ENCODE measurements at places on chromosomes 1 and 21.
A peak's percentile ranks its signal among the peaks of the same experiment; 100 is the strongest.

DNA sequence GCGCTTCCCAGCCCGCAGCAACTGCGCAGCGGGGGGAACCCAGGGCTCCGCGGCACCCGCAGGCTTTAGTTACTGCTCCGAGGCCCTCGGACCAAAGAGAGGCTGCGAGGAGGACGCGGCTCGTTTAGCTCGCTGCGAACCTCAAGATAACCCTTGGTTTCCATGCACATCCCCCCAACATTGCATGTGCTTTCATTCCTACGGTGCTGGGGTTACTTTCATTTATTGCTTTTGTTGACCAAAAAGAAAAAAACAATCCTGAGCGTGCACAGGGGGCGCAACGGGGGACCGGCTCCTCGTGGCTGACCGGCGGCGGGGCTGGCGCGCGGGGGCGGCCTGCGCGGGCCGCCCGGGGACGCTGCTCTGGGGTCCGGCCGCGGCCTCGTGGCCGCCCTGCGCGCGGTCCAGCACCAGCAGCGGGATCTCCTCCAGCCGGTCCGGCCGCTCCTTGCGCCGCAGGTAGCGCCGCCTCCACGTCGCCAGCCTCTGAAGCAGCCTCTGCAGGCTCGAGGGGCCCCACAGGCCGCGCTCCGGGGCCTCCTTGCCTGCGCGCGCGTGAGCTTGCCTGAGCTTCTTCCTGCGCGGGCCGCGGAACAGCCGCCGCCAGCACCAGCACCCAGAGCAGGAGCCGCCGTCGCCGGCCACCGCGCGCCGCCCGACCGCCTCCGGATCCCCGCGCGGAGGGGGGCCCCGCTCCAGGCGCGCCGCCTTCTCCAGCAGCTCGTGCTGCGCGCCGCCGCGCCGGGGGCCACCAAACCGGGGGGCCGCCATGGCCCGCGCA lies 77.4 kb downstream of the DESI2 start:
- peak; percentile 52 for DNase-seq

GRCh38 chr1:203508463-203509073 lies 14.6 kb downstream of the OPTC start:
- no peak for DNase-seq

GRCh38 chr1:109649491-109649914 lies 6.4 kb upstream of the GSTM4 start:
- DNase-seq, result no peak

- no peak for DNase-seq
Measured at GRCh38 chr1:41700986-41701535, 216.6 kb upstream of the EDN2 start.

DNA sequence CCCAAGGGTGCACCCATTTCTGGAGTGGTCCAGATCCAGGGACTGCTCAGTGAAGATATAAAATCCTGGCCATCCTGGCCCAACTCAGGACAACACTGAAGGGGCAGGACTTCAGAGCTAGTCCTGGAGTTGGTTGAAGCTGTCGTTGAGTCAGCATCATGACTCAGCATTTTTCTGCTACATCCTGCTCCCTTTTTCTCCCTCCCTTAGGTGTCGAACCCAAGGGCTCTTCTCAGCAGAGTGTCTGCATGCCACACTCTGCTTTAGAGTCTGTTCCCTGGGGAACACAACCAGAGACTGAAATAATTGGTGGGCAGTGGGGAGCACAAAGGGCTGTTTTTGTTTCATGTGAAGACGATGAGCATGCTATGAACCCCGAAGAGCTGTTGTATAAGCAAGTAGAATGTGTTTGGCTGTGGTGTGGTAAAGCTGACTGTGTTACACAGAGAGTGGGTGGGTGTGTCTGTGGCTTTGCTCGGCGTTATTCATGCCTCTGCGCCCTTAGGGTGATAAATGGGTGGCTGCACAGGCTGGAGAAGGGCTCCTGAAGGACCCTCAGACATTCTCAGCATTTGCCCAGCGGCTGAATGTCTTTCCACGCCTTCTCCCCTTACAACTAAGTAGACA lies 167.2 kb downstream of the CYYR1 start:
- DNase-seq, result no peak

- no peak for DNase-seq
Measured at GRCh38 chr1:101131239-101131843, 105.5 kb upstream of the S1PR1 start.

DNA sequence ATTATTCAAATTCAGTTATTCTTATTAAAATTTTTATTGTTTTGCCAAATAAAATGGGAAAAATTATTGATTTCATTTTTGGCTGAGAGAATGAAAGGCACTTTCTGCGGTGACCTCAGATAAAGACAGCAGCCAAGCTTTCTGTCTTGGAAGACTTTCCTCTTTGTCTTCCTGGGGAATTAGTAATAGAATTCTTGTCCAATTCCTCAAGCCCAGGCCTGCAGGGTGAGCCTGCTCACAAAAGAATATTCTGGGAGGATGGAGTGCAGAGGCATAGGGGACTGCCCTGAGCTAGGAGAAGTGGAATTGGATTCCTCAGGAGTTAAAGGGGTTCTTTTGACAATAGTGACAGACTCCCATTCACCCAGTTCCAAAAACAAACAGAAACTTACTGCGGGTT lies 614.5 kb upstream of the ADGRL2 start:
- DNase-seq, result no peak

DNA sequence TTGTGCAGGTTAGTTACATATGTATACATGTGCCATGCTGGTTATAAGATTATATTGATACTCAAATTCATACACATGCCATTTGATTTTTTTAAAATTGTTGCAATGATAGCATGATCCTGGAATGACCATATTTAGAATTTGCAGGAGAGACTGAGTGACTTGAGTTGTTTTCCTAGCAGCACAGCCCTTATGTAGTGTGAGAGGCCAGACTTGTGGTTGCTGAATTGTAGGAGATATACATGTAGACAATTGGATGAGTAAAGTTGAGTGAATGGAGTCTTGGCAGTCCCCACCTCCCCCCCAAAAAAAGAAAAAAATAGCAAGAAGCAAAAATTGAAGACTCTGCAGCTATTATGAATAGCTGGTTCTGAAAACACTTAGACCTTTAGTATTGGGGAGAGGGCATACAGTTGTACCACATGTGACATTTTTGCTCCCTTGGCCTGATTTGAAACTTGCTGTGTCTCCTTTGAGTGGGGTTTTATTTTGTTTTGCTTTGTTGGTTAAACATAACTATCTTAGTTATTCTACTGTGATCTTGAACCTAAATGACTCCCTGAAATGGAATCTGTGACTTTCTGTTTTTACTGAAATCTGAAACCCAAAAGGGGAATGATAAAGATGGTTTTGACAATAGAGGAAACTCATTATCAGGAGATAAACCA lies 280.3 kb downstream of the HMCN1 start:
- no peak for DNase-seq

- no peak for DNase-seq
Measured at GRCh38 chr21:45882645-45883044, 98.9 kb upstream of the COL6A1 start.

DNA sequence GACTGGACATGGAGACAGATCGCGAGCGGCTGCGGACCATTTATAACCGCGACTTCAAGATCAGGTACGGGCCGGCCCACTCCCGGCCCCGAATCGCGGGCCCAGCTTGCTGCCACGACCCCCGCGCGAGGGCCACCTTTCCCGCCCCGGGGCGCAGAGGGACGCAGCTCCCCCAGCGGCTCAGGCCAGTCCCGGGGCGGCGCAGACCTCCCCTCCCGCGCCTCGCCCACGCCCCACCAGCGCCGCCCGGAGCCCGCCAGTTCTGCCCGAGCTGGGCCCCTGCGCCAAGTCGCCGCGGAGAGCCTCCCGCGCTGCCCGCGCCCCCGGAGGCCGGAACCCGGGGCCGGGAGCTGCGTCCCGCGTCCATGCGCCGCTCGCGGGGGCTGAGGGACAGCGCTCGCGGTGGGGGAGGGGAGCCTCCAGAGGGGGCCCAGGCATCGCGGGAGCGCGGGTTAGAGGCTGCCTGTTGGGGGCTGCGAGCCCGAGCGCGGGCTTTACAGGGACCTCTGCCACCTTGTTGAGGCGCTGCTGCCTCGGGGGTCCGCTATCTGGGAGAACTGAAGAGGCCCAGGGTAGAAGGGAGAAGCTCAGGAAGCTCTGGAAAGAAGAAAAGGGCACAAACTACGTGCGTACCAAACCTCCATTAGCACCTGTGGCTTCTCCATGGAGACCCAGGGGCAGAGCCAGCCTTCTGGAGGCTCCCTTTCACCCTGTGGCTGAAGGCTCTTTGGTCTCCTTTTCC lies 698 bp downstream of the MOV10 start:
- peak; percentile 32 for DNase-seq

- no peak for DNase-seq
Measured at GRCh38 chr1:154263465-154264332, 8.7 kb upstream of the HAX1 start.

- no peak for DNase-seq
Measured at GRCh38 chr1:30798389-30799232, 41.0 kb upstream of the LAPTM5 start.

GRCh38 chr21:46161633-46162592 lies 6.5 kb upstream of the FTCD start:
- no peak for DNase-seq

GRCh38 chr1:198462365-198463019 lies 78.0 kb downstream of the ATP6V1G3 start:
- no peak for DNase-seq

DNA sequence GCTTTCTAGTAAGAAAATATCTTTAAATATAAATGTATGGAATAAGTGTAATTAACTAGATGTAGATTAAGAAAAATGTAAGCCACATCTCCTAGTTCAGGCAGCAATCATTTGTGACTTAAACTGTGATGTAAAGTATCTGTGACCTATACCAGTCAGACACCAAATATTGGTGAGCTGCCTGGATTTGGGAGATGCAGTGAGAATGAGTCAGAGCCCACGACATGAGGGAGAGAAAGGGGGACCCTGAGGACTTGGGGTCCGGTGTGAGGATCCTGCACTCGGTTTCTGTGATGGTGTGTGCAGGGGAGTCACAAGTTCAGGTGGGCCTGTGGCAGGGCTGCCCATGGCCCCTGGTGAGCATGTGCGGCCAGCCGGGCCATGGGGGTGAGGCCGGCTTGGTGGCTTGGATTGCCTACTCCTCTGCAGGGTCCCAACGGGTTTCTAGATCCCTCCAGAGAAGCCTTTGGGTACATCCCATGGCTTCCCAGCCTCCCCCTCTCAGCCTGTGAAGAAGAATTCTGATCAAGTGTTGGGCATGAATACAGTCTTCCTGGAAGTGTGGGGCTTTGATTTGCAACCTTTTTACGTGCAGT lies 19.0 kb upstream of the ABCG1 start:
- DNase-seq, result no peak

DNA sequence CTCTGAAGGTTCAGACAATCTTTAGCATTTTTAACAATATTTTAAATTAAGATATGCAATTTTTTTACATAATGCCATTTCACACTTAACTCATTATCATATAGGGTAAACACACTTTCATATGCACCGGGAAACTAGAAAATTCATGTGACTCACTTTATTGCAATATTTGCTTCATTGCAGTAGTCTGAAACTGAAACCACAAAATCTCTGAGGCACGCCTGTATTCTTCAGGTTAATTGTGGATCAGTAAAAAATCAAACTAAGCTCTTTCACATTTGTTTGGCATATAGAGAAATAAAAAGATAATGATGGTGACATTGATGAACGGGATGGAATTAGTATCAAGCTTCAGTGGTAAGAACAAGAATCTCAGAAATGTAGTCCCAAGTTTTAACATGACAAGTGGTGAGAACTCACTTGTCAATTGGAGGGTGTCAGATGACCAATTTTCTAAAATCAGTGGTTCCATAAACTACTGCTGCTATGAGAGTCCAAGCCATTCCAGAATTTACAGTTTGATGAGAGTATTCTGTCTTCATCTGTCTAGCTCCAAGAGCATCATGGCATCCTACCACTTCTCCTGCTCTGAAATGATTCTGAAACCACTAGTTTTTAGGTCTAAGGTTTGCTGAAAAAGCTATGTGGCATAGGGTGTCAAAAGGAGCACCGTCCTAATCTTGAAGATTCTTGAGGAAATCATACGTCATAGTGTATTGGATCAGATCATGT lies 281.0 kb downstream of the PTPRC start:
- no peak for DNase-seq

- no peak for DNase-seq
Measured at GRCh38 chr1:22123071-22123390, 19.9 kb downstream of the WNT4 start.

GRCh38 chr1:214970016-214970415 lies 112.5 kb upstream of the KCNK2 start:
- DNase-seq, result no peak

DNA sequence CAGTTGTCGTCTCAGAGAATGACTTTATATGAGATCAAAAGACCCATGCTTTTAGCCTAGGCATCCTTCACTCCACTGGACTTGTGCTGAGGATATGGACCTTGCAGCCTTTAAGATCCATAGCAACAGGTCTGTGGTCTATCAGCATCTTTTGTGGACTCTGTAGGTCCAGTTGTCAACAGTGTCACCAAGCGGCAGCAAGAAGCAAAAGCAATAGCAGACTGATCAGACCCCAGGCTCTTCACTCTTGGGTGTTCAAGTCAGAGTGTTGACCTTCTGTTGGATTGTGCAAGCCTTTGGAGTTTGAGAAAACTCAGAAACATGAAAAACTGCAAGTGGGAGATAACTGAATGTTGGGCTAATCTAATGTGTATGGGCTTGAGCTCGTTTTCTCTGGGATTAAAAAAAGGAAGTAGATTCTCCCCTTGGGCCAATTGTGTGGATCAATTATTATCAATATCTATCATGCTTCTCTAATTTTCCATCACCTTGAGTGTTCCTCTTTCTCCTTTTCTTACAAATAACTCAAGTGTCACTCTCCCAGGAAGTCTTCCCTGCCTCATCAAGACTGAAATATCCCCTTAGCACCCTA lies 144.2 kb downstream of the LYPLAL1 start:
- DNase-seq, result peak; percentile 5

- DNase-seq, result no peak
Measured at GRCh38 chr1:22249928-22250680, 107.2 kb upstream of the WNT4 start.

All from germinal center (tissue), 1 donor.